ENCODE measurements at places on chromosomes 3 and 15.

GRCh38 chr15:70356919-70357318, 259.2 kb upstream of the TLE3 start:
- DNase-seq = no peak

DNA sequence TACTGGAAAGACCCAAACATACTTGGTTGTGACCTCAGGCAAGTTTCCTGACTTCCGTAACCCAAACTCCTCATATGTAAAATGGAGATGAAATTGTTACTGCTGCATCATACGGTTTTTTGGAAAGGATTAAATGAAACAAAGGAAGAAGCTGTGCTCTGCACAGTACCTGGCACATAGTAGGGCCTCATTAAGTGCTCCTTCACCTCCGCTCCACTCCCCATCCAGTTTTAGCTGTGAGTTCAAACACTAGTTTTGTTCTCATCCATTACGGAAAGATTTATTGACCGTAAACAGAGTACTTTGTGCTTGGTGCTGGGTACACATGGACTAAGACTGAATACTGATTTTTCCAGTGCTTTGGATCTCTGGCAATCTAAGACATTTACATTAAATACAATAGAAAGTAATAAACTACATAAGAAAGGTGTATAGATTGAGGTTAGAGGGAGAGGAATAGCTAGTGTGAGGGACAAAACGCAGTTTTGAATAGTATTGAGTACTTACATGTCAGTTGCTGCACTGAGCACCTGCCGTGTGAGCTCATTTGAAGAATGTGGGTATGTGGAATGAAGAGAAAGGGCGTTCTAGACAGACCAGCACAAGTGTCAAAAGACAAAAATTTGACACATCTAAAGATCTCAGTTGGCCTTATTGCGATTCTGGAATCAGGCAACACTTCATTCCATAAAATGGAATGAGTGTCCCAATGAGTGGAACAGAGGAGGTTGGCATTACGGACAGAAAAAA, 594 bp upstream of the ICE2 start:
- DNase-seq = no peak

GRCh38 chr3:44516230-44516629, 38.8 kb upstream of the ZNF445 start:
- DNase-seq = no peak

- DNase-seq = no peak
These were observed 16.2 kb upstream of the CCR9 start for GRCh38 chr3:45870099-45870498.

DNA sequence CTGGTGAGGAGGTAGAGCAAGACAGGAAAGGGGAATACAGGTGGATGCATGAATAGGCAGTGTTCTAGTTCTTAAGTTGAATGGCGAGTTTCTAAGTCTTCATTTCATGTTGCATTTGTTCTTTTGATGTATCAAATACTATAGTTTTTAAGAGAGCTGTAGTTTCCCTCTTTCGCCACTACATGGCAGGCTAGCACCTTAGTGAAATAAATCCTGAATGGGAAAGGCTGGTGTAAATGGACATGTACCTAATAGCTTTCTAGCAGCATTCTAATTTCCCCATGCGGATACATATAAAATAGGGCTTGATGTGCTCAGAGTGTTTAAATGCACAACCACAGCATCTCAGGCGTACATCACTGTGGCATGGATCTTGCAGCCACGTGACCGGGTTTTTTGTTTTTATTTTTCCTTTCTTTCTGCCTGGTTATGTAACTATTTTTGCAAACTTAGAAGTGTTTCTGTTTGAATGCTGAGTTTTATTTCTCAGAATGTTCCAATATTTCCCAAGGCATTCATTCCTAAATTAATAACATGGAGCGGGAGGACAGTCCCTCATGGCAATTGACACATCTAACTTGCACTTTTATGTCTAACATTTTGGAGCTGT, 23.5 kb upstream of the CLN6 start:
- peak; percentile 75 for DNase-seq

DNA sequence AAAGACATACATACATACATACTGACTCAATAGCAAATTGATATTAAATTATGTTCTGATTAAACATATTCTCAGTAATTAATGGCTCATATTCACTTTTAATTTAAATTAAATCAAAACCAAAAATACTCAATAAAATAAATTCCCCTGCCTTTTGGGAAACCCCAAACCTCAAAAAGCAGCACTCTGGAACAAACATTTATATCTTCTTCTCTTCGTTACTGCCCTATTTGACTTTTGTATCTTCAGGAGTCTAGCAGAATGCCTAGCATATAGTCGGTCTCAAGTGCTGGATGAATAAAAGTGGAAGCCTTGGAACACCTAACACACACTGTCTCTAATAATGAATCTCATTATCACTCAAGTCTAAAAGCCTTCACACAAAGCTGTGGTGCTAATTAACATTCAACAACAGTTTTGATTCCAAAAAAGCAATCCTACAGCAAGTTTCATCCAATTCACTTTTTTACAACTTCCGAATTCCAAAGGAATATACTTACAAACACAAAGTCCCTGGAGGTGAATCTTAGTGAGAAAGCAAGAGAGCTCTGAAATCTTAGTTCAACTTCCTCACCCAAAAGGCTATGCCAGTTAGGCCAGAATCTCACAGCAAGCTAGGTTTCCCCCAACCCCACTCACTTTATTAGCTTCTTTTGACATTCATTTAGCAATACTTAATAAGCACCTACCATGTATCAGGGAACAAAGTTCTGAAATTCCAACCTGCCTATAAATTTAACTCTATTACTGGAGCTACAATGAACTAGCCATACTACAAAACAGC, 35.0 kb downstream of the GSK3B start:
- DNase-seq = no peak

DNA sequence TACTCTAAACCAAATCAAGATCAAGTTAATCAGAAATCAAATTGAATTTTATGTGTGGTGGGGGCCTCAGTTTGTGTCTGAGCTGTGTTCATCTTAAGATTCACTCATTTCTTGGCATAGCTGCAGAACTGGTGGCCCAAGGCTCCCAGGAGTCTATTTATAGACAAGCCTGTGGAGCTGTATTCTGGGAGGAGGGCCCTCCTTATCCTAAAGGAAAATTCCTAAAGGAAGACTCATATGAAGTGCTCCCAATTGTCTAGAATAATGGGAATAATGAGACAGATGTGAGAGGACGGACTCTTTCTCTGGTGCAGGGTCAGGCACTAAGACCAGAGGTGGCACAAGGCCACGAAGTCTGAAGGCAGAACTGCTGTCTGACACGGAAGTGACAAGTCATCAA, 38.9 kb downstream of the C3orf85 start:
- no peak for DNase-seq

GRCh38 chr15:63466378-63467192, 37.8 kb upstream of the USP3 start:
- DNase-seq = no peak

DNA sequence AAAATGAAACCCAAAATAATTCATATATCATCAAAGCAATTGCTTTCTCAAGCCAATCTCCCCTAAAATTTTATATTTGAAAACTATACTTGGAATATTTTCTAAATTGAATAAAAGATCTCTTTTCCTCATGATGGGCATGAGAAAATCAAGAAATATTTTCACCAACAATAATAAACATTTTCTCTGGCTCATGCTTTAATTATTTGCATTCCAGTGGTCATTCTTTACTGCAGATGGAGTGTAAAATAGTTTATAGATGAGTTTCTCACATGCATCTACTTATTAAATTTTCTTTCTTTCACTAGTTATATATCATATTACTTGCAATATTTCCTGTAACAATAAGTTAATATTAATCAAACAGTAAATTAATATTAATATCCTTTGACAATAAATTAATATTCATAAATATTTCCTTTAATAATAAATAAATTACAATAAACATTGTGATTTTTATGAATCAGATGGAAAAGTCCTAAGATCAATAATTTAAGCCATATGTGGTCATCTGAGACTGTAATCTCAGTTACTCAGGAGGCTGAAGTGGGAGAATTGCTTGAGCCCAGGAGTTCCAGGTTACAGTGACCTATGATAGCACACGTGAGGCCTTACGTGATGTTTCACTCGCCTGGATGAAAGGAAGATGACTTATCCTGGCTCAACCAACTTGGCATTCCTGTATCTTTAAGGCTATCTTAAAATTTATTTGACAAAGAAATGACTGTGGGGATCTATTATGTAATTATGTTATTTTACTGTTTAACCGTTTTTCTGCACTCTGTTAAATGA, 958.8 kb downstream of the ZPLD1 start:
- DNase-seq = peak; percentile 6

GRCh38 chr3:152835601-152836102, 721 bp downstream of the P2RY1 start:
- peak; percentile 2 for DNase-seq

- no peak for DNase-seq
These were observed 518.2 kb upstream of the NAALADL2 start for GRCh38 chr3:174340624-174341587.

DNA sequence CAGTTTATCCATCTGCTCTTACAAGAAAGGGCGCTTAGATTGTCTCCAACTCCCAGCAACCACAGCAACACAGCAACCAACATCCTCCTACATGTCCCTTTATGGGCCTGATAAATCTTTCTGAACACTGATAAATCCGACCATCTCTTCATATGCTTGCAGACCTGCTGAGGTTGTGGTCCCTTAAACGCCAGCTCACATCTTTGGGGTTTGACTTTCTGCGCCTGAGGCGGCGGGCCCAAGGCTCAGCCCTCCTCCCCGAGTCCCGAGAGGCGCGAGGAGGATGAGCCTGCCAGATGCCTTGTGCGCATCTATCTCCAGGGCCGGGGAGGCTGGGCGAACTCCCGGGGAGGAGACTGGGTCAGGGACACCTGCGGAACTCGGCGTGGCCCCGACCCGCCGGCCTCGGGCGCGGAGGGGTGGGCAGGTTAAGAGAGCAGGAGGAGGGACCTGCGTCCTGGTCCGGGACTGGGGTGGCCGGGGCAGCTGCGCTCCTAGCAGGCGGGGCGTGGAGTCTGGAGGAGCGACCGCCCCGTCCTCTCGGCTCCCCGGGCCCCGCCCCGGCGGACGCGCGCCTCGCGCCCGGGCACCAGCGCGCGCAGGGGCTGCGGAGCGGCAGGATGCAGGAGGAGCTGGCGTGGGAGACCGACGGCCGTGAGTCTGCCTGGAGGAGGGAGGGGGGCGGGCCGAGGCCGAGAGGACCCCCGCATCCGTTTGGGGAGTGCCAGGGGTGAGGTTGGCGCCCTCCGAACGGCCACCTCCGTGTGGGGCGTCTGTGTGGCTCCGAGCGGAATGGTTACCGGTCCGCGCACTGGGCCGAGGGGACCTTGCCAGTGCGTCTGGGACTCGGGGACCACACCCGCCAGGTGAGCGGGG, at the start of gene ANKDD1A:
Gene ANKDD1A (plus strand): TSS at position 592 of the 876 bp plus-strand sequence. CDS start 29 bp downstream, at position 621.
- no peak for DNase-seq

DNA sequence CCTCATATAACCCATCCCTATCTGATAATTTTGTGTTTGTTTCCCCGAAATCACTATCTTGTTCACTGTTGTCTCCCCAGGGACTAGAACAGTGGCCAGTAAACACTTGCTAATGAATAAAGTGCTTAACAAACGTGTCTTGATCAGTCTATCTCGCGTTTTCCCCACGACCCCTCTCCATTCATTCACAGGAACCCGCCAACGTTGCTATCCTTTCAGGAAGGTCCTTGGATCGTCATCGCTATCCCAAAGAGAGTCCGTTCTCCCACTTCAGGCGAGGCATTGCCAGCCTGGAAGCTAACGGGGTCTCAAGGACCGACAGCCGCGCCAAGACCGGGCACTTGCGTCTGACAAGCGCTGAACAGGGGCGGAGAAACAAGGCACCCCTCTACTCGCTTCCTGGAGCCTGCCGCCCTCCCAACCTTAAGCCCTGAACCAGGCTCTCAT, 344 bp downstream of the LINS1 start:
- no peak for DNase-seq

GRCh38 chr3:149224736-149225594, 3.3 kb upstream of the CP start:
- DNase-seq = peak; percentile 46

GRCh38 chr15:99430881-99431401, 134.8 kb upstream of the MEF2A start:
- DNase-seq = no peak

GRCh38 chr15:67444100-67444499, 76.8 kb upstream of the C15orf61 start:
- no peak for DNase-seq

DNA sequence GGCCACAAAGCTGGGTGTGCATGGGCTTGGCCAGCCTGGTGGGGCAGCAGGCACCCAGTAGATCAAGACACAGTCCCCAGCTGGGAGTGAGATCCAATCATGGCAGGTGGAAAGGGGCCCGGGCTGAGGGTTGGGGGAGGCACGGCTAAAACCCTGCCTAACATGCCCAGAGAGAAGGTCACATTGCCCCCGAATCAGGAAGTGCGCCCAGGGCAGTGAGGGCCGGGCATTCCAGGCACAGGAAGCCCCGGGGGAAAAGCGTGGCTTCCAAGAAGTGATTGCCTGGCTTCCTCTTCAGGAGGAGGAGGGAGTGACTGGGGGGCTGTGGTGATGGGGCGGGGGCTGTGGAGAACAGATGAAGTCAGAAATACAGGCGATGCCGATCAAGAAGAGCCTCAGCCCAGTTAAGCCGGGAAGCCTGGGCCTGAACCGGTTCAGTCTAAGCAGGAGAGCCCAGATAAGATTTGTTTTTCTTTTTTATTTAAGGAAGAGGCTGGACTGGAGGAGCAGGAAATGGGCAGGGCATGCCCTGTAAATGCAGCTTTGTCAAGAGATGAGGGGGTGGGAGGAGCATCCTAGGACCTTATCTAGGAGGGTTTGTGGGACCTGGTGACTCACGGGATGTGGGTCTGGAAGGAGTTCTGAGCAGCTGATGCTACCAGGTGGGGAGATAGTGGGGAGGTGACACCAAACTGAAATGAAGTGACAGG, 83.9 kb downstream of the CHSY1 start:
- peak; percentile 73 for DNase-seq

GRCh38 chr15:72907733-72908132, 124.2 kb upstream of the ADPGK start:
- no peak for DNase-seq

DNA sequence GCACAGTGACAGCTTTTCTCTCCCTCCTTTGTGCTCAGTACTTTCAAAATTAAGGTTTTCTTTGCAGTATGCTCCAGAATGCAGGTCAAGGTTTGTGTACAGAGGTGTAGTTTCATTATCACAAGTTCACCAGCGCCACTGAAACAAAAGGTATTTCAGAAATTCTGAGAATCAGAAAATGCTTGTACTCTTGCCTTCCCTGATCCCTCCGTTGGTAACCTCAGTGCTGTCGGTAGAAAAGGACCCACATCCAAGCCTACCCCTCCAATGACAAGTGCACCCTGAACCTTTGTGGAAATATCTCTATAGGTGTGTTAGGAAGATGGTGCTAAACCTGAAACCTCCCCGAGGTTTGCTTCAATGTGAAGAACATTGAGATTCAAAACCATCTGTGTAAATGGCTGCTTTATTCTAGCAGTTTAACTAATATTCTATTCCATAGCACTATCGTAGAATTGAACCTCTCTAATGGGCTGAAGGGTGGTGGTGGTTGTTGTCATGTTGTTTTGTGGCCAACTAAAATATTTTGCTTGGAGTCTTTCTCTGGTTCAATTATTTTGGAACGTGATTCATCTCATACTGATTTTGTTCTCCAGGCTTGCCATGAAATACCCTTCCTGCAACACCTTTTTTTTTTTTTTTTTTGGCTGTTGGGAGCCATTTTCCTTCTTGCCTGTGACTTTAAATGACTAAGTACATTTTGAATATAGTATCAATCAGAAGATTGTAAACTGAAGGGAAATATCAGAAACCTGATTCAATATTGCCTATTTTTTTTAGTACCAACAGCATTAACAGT, 20.7 kb downstream of the ZBTB38 start:
- DNase-seq = no peak

GRCh38 chr3:23941440-23941839, 3.6 kb upstream of the NR1D2 start:
- DNase-seq = no peak

- DNase-seq = no peak
These were observed 35.1 kb downstream of the SLMAP start for GRCh38 chr3:57791245-57791644.

All from astrocyte of the cerebellum (primary cell).